ENCODE measurements at places on chromosomes 3 and 15. TPM values are rescaled to one million over a fixed set of nuclear protein-coding genes. Genes with fewer than 3 reads are reported as not detected.

The APOD gene
- not detected for total RNA-seq

The LIPH gene
- not detected for total RNA-seq

The CALML4 gene
- total RNA-seq = 0.82 TPM

The STRC gene
- not detected for total RNA-seq

The REC114 gene
- total RNA-seq = not detected

Measured in MG63 (cell line).